Esophagus mucosa (tissue), 1 donor: ENCODE measurements at places on chromosomes 11 and 22.

DNA sequence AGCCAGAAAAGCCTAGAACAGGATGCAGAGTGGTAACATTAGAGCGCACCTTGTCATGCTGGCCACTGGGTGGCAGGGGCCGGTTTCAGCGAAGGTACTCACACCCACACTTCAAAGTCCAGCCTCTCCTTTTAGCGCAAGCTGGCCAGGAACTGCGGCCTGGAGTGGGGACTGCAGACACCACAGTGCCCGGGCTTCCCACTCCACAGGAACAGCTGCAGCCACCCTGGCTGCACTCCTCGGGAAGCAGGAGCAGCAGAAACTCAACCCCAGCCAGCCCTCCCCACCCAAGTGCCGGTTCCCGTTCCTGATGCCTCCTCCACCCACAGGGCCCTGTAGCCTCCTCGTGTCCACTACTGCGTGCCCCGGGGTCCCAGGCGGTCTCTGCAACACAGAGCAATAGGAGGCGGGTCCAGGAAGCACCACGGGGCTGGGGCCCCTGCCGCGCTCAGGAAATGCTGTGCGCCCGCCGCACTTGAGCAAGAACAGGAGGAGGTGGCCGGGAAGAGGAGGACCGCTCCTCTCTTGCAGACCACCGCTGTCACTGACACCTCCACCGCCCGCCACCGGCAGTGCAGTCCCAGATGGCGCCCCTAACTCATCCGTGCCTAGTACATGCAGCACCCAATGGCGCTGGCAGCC is 2.2 kb downstream of the RFPL2 start:
- no peak for ATAC-seq

GRCh38 chr11:62427630-62428233 is 8.9 kb downstream of the SCGB1A1 start:
- no peak for ATAC-seq

- peak; percentile 33 for ATAC-seq
Measured at GRCh38 chr22:35784633-35785032, 67.0 kb downstream of the APOL5 start.

- peak; percentile 6 for ATAC-seq
Measured at GRCh38 chr22:46381142-46381541, 45.6 kb downstream of the TRMU start.

GRCh38 chr22:32584650-32585049 is 110.0 kb downstream of the FBXO7 start:
- ATAC-seq: no peak

GRCh38 chr22:37518509-37519267 is 527 bp downstream of the CARD10 start:
- peak; percentile 17 for ATAC-seq

DNA sequence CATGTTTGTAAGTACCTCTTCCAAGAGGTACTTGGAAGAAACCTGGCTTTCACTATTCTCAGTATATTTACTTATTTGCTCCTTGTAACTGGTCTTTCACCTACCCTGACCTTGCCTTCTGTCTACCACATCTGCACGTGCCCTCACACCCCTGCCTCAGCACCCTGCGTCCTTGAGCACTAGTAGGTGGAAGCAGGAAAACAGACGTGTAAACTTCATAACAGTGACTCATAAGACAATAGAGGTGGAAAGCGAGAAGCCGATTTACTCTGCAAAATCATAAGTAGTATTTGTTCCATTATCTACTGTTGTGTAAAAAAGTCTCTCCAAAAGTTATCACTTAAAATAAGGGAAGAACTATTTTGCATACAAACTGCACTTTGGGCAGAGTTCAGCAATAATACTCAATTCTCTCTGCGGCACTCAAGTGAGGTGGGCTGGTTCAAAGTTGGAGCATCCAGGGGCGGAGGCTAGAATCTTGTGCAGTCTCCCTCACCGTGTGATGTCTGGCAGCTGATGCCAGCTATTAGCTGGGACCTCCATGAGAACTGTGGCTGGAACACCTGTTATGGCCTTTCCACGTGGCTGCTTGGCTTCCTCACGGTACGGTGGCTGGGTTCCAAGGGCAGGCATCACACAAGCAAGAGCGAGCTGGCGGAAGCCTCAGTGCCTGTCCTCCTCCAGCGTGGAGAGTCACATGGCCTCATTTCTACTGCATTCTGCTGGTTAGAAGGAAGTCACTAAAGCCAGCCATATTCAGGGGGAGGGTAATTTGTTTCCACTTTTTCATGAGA is 30.4 kb downstream of the PACS1 start:
- peak; percentile 86 for ATAC-seq

DNA sequence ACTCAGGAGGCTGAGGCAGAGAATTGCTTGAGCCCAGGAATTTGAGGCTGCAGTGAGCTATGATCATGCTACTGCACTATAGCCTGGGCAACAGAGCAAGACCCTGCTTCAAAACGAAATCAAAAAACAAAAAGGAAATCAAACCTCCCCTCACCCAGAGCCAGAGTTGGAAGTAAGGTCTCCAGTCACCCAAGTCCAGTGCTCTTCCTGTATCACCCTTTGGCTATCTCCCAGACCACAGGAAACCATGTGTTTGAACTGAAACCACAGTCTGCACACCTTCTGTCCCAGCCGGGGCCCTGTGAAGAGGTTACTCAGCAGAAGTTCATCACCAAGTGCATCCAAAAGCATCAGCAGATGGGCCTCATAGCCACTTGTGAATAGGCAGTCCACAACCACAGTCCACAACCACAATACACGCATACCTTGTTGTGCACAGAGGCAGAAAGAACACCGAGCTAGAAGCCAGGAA is 4.6 kb downstream of the MYH9 start:
- ATAC-seq: no peak

DNA sequence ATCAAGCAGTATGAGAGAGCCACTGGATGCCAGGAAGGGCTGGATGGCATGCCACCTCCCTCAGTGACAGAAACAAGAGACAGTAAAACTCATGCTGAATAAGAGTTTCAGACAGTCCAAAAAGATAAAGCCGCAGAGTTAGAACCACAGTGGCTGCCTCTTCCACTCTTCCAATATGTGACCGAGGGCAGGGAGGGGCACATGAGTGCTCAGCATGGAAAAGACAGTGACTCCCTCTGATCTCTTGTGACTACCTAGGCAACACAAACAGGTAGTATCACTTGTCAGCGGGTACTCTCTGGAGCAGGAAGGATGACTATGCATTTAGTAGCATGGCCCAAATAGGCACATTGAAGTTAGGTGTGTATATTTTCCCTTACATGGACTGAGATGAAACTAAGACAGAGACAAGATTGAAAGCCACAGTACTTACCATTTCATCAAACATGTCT is 295.4 kb downstream of the CADM1 start:
- ATAC-seq: peak; percentile 74

- ATAC-seq: no peak
Measured at GRCh38 chr11:19892876-19893275, 180.2 kb downstream of the NAV2 start.

GRCh38 chr11:72643547-72643946 is 30.7 kb downstream of the PDE2A start:
- peak; percentile 9 for ATAC-seq

DNA sequence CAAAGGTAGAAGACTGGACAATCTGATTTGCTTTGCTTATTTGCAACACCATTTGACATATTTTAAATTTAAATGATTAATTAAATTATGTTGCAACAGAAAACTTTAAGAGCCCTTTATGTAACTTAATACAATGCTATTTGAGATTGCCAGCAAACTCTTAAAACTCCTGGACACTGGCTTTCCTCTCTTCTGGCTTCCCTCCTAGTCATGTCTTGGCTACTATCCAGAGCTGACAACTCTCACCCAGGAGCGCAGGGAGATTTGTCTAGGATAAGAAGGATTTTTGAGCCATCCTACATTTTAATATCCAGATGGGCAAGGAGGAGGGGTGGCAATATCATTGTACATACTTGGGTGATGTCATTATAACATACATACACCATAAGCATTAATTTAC is 134.3 kb downstream of the ELP4 start:
- no peak for ATAC-seq

DNA sequence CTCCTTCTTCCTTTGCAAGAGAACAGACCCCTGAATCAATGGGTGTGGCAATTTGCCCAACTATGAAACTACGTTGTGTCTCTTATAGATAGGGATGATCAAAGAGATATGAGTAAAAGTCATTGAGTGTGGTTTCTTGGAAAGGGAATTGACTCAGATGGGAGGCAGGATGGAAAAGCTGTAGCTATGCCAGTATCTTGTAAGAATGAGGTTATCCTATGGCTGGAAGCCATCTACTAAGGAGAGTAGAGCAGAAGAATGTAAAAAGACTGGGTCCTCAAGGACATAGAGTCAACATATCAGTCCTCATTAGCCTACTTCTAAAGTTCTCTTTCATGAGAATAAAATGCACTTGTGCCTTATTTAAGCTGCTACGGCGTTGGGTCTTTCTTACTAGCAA is 78.9 kb upstream of the POU2AF2 start:
- no peak for ATAC-seq

GRCh38 chr11:128260398-128260797 is 327.0 kb downstream of the ETS1 start:
- no peak for ATAC-seq

DNA sequence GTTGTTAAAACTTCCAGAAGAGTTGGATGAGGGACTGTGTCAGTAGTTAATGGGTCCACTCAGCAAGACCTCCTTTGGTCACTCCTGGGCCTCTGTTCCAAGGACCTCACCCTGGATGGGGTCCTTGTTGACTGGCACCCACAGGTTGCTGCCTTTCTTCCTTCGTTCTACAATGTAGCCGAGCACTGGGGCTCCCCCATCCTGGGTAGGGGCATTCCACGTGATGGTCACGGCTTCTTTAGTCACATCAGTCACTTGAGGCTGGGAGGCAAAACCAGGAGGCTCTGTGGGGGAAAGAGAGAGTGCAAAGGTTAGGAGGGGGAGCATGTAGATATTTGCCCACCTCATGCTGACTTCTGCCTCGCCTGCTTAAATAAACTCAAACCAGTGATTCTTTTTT is 12.0 kb downstream of the TMEM86A start:
- ATAC-seq: no peak

- no peak for ATAC-seq
Measured at GRCh38 chr11:85062659-85063058, 564.5 kb downstream of the DLG2 start.

GRCh38 chr11:128342511-128343134 is 244.7 kb downstream of the ETS1 start:
- peak; percentile 93 for ATAC-seq

GRCh38 chr11:67374571-67375281 is 1.3 kb upstream of the CLCF1 start:
- ATAC-seq: no peak

GRCh38 chr11:106288822-106289387 is 211.4 kb downstream of the AASDHPPT start:
- ATAC-seq: no peak

DNA sequence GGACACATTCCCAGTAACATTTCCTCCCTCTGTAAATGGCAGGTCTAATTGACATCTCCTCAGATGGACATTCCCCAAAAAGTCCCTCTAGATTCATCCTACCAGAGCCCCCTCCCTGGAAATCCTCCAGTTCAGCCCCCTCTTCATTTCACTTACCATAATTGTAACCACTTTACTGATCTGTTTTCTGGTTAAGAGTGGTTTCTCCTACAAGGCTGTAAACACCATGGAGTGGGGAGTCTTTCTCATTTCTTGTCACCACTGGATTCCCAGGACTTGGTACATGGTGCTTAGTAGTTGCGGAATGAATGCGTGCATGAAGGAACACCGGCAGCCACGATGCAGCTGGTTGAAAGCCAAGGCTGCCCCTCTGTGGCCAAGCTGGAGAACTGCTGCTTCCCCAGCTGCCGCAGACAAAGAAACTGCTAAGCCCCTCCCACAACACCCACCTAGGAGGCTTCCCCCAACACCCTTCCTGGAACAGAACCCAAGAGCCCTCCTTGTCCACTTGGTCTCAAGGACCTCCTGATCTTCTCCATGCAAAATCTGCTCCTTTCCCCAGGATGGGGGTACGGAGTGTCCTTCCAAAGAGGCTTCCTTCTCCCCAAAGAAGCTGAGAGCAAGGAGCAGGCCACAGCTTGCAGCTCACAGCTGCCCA is 18.6 kb upstream of the SCARF2 start:
- peak; percentile 78 for ATAC-seq

GRCh38 chr11:76237000-76237649 is 30.8 kb upstream of the WNT11 start:
- no peak for ATAC-seq

DNA sequence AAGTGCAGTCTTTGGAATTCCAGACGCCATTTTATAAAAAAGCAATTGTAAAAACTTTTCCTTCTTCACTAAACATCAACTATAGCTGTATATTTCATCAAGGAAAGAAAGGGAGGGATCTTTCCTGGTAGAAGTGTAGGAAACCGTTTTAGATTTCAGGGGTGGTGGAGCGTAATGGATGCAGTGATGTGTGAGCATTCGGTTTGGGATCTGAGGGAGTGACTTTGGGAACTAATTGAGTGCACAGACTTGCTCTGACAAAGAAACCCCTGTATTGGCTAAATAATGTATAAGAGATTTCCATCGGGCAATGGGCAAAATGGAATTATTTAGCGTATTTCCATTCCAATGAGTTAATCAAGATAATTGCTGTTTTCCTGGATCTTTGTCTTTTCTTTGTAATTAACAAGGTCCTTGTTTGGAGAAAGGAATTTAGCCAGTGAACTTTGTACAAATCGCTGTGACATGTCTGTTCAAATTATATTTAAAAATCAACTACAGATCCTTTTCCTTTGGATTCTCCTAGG is 125.0 kb upstream of the NARS2 start:
- no peak for ATAC-seq

DNA sequence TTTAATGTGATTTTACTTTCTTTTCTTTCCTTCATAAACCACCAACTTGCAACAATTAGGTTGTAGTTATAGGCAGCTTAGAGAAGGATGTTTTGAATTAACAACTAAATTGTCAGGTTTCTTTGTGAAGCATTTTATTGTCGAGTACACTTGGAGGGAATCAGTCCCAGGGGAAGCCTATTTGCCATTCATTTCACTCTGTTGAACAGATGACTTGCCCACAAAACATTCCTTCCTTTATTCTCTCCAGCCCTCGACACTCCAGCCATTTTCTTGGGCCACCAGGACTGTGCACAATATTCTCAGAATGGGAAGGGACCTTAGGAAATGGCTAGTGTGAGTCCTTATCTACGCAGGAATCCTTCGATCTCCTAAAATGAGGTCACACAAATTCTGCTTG is 620.6 kb downstream of the SOX6 start:
- ATAC-seq: no peak

DNA sequence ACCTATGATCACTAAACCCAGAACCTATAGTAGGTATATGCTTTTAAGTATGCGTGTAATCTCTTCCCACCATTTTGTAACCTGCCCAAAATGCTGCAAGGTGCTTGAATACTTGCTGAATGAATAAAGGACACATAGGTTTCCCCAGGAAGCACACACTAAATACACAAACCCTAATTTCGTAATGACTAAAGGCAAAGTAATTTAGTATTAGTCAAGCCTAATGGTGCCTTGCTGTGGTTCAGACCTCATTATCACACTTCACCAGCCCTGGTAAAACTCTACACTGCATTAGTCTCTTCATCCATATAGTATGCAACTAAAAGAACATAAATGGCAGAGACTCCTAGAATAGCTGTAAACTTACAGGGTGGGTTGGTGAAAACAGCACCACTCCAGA is 289.0 kb upstream of the PITPNB start:
- peak; percentile 38 for ATAC-seq

- no peak for ATAC-seq
Measured at GRCh38 chr11:30131535-30131934, 99.3 kb upstream of the FSHB start.

- no peak for ATAC-seq
Measured at GRCh38 chr22:42286205-42286604, 15.8 kb upstream of the TCF20 start.
